ENCODE measurements at places on chromosomes 16 and 17.

DNA sequence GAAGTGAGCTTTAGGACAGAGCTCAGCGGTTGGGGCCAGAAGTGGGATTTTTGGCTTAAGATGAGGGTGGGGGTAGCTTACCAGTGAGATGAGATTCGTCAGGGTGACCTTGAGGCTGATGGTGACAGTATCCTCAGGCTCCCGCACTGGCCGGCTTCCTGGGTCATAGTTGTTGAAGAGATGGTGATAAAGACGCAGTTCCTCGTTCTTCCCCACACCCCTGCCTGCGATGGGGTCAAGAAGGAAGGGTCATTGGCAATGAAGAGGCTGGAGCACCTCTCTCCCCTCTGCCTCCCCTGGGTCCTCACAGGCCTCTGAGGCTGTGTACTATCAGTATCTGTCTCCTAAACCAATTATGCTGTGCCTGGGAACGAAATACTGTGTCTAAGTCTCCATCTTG is 358 bp downstream of the CHRNE start:
- no peak for DNase-seq

- DNase-seq: no peak
Measured at GRCh38 chr16:85988723-85989313, 89.9 kb downstream of the IRF8 start.

GRCh38 chr17:73524941-73525679 is 119.1 kb downstream of the SDK2 start:
- no peak for DNase-seq

DNA sequence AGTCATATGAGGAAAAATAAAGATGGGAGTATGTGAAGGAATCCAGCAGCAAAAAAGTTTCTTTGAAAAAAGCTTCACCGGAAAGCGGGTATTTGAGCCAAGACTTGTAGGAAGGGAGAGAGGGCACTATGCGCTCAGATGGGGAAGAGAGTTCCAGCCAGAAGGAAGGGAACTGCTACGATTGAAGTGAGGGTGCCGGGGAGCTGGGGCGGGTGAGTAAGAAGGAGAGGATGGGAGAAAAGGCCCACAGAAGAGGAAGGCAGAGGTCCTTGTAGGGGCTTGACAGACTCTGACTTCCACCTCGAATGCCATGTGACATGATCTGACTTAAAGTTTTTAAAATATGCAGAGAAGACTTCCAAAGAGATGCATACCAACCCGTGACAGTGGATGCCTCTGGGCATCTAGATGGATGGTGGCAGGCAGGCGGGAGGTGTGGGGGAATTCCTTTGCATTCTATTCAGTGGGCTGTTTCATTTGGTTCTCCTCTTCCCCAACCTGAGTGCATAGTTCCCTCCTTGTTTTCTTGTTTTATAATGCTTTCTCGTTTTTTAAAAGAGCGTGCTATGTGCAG is 44.9 kb downstream of the CDRT4 start:
- no peak for DNase-seq

DNA sequence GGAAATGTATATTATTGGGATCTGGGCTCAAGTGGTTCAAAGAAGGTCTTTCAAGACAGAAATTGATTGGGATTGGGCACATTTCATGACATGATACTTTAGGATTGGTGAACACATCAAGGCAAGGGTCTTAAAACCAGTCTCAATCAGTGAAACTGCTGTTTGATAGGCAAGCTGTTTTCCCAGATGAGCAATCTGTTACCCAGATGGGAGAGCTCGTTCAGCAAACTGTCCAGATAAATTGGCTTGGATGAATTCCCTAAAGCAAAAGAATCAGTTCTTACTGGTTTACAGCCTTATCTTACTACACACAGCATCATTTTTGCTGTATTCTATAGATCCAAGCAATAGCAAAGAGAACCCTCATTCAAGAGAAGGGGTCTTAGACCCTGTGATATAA is 31.0 kb upstream of the CNEP1R1 start:
- DNase-seq: no peak

DNA sequence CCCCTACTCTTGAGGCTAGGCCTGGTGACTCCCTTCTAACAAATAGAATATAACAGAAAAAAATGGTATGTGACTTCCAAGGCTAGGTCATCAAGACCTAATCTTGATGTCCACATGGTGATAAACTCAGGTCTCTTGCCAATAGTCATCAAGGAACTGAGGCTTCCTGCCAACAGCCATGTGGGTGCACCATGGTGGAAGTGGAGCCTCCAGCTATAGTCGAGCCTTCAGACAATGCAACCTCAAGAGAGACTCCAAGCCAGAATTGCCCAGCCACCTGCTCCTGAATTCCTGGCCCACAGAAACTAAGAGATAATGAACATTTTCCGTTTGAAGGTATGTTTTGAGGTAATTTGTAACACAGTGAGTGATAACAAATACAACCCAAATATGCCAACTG is 55.9 kb upstream of the SREBF1 start:
- DNase-seq: no peak

GRCh38 chr16:21101631-21102420 is 48.8 kb downstream of the DNAH3 start:
- peak; percentile 41 for DNase-seq

- DNase-seq: no peak
Measured at GRCh38 chr16:85541980-85542900, 70.9 kb upstream of the GSE1 start.

- DNase-seq: peak; percentile 33
Measured at GRCh38 chr17:15483431-15483830, 16.0 kb upstream of the CDRT4 start.

DNA sequence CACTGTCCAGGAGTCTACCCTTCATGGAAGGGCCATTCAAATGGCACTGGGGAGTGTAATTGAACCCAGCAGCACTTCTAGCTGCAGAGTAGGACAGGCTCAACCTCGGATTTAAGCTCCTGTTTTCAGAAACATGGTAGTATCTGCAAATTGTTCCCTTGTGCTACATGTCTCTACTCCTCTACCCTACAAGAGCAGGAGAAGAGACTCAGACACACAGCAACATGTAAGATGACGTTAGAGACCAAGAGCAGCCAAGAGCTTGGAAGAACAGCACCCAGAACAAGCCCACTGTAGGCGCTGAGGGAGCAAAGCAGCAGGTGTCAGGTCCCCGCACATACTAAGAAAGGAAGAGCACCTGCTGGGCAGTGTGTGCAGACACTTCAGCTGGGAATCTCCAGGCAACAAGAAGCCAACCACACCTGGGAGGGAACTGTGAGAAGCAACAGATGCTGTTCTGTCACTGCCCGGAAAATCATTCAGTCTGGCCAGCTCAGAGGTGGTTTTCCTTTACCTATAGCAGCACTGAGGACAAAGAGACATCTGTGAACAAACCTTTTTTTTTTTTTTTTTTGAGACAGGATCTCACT is 35.6 kb upstream of the MNT start:
- DNase-seq: no peak

DNA sequence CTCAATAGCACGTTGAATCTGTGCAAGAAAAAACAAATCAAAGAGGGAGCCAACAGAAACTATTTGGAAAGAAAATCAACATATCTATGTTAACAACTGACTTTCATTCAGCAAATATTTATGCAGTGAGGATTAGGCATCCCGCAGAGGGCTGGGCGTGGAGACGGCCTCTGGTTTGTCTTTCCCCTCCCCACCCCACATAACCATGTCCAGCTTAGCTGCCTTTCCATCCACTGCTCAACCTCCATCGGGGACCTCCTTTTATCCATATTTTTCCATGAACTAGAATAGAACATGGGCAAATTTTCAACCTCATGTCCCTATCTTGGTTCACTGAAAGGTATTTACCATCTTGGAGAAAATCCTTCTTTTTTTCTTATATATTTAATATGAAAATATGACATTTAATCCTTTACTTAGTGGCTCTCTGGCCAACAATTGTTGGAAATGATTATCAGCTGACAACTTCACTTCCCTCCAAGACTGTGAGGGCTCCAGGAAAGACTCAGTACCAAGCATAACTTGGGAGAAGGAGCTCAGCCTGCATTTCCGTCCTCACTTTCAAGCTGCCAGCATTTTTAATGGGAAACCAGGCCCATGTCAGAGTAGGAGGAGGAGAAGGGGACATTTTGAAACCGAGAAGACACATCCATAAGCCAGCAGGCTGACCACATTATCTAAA is 462.6 kb upstream of the MAF start:
- DNase-seq: no peak

GRCh38 chr17:60094754-60095153 is 16.0 kb upstream of the HEATR6 start:
- no peak for DNase-seq

DNA sequence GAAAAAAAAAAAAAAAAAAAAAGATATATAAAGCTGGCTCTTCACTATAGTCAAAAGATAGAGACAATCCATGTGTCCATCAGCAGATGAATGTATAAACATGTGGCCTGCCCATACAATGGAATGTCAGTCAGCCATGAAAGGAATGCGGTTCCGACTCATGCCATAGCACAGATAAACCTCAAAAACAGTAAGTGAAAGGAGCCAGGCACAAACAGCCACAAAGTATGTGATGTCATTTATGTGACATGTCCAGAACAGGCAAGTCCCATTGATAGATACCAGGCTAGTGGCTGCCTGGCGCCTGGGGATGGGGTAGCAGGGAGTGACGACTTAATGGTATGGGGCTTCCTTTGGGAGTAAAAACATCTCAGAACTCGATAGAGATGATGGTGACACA is 155.7 kb downstream of the CMIP start:
- DNase-seq: no peak

- DNase-seq: no peak
Measured at GRCh38 chr16:58620396-58620795, 9.2 kb downstream of the CNOT1 start.

DNA sequence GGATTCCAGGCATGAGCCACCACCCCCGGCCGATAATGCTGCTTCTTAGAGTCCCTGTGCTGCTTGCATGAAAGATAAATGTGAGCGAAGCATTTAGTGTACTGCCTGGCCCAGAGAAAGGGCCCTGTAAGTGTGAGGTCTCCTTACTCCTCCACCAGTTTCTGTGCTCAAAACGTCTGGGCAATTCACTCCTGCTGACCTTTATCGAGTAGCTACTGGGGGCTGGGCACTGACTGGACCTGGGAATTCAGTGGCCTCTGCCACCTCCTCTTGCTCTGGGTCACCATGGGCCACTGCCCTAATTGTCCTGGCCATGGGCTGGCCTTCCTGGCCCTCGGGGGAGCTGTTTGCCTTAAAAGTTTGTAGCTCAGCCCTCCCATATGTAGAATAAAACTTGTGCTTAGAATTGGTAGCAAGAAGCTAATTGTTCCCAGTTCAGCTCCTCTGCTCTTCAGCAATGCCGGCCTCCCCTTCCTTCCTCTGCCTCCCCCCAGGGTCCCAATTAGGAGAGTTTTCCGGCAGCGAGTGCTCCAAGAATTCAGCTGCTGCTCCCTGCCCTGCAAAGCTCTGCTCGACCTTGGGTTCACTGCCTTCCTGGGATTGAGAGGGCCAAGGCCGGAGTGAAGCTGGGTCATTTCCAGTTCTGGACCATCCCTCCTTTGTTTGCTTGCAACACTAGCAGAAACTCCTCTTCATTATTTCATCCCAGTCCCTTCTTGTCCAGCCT is 98.9 kb upstream of the CDC42EP4 start:
- DNase-seq: no peak

GRCh38 chr17:82789051-82789592 is 37.3 kb downstream of the TBCD start:
- no peak for DNase-seq

DNA sequence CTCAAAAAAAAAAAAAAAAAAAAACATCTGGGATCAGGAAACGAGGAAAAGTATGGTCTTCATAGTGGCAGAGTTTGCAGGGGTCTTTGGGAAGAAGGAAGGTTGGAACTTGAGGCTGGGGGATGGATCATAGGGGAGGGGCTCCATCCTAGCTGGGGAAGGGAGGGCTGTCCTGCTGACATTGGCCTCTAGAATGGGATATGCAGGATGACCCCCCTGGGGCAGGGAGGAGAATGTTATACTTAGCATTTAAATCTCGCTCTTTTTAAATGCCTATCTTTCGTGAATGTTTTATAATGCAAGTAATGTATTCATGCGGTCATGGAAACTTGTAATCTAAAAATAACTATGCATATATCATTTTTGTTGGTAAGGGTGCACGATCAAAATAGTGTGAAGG is 33.2 kb downstream of the TMEM235 start:
- no peak for DNase-seq

DNA sequence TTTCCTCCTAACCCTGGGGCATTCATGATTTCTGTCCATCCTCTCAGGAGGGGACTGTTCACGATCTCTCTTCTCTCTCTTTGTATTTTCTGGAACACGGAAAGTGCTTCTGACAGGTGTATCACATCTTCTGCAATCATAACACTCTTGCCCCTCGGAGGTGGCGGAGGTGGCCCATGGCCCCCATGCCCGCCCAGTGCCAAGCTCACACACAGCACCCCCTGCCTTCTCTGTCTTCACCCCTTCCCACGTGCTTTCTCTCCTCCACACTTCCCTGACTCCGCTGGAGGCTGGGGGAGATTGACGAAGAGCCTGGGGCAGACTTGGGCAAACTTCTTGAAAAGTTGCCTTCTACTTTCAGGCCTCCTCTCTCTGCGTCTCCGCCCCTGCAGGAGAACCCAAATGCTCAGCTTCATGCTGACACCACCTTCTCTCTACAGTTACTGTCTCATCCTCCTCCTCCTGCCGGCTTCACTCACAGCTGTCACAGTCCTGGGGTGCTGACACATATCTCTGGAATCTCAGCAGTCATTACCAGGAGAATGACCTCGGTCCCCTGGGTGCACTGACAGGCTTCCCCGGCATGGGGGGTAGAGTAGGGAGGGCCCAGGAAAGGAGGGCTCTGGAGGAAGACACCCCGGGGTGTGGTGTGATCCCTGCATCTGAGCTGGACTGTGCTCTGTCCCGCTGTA is 127.1 kb downstream of the ENGASE start:
- DNase-seq: no peak

- DNase-seq: no peak
Measured at GRCh38 chr17:78532922-78533640, 44.1 kb downstream of the DNAH17 start.

DNA sequence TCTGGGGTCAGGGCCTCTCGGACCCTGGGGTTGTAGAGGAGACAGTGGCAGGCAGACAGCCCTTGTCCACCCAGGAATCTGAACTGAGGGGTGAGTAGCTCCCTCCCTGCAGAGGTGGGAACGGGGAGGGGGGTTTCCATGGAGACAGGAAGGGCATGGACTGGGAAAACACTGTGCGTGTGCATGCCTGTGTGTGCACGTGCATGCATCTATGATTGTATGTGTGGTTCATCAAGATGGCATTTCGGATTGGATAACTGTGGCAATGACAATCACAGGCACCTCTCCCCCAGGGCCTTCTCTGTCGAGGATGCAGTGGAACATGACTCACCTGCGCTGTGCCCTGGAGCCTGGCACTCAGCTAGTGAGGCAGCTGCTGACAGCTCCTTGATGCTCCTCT is 6.1 kb upstream of the CD300C start:
- no peak for DNase-seq

GRCh38 chr16:63776437-63776836 is 1345.4 kb downstream of the CDH11 start:
- no peak for DNase-seq

GRCh38 chr17:18004345-18004744 is 31.7 kb downstream of the DRC3 start:
- DNase-seq: no peak

Data from small intestine (tissue), 16 donors.